SK-N-SH (cell line): ENCODE measurements at places on chromosomes 7 and 10.

DNA sequence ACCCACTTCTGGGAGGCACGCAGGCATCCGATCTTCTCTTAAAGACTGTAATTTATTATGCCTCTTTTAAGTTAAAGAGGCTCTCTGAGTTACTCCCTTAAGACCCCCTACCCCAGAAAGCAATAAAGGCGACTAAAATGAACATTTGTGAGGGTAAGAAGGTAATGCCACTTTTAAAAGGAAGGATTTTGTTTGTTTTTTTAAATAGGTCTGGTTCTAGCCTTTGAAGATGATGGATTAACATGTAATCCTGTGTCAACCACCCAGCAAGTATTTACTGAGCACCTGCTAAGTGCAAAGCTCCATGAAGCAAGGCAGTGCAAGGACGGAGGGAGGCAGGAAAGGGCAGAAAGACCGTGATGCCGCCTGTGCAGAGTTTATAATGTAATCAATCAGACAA, 26.1 kb downstream of the SH3PXD2A start:
- no peak for DNase-seq

GRCh38 chr7:152335900-152336571, 99.8 kb downstream of the KMT2C start:
- no peak for DNase-seq

DNA sequence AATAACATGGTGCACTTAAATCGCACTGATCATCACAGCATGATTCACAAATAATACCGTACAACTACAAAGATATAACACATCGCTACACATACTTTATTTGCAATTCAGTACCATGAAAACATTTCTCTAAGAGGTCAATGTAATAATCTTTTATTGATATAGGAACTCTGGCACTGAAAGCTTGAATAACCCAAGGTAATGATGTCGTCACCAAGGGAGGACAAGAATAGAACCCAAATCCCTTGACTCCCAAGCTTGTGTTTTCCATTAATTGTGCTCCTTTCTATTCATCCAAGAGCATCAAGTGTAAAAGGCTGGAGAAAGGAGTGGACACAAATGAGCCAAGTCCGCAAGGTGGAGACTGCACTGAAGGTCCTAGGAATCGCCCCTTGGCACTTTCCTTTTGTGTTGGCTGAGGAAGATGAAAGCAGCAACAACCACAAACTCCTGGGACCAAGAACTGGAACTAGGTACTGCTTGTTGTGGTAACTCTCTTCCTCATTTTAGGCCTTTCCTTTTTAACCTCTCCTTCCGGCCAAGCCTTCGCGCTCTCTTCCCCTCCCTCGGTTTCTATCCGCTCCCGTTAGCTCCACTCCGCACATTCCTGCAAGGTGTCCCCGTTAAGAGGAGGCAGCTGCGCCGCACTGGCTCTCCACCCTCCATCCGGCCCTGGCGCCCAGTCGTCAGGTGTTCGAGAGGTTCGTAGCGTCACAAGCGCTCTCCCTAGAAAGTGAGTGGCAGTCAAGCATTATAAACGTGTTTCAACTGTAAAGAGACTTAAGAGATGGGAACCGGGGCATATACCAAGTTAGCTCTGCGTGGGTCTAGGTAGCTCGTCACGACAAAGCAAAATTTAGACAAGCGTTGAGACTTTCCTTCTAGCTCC, 1.0 kb upstream of the CBLL1 start:
- DNase-seq: peak; percentile 60

- no peak for DNase-seq
Measured at GRCh38 chr7:17520941-17521340, 222.5 kb downstream of the AHR start.

- no peak for DNase-seq
Measured at GRCh38 chr7:118298771-118299170, 74.3 kb downstream of the ANKRD7 start.

DNA sequence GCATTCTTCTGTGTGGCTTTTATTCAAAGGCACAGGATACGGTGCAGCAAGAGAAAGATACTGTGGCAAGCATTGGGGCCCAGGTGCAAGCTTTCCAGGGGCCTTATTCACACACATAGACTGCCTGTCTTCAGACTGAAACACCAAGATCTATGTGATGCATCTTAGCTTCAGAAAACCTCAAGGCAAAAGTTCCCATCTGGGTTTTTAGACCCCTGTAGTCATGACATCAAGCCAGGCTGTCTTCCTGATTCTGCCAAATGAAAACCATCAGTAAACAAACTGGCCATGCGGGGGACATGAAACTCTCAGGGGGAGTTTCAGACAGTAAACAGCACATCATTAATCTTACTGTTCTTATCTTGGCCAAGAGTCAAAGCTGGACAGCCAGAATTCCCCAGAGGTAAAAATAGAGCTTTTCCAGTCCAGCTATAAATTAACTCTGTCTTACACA, 9.8 kb downstream of the AGBL3 start:
- peak; percentile 37 for DNase-seq

DNA sequence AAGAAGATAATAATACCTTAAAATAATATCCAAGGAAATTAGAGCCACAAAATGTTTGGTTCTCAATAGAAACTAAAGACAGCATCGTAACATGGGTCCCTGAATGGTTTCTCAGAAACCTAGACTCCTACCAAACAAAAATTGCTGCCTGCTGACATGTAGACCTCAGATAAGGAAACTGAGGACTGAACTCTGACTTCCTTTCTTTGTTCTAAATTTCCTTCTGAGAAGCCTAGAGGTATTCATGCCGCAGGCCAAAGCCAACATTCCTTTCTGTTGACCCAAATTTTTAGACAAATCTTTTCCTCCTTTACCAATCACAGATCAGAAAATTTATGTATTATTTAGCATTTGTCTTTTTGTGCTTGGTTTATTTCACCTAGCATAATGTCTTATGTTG, 816.7 kb upstream of the PHF14 start:
- no peak for DNase-seq

DNA sequence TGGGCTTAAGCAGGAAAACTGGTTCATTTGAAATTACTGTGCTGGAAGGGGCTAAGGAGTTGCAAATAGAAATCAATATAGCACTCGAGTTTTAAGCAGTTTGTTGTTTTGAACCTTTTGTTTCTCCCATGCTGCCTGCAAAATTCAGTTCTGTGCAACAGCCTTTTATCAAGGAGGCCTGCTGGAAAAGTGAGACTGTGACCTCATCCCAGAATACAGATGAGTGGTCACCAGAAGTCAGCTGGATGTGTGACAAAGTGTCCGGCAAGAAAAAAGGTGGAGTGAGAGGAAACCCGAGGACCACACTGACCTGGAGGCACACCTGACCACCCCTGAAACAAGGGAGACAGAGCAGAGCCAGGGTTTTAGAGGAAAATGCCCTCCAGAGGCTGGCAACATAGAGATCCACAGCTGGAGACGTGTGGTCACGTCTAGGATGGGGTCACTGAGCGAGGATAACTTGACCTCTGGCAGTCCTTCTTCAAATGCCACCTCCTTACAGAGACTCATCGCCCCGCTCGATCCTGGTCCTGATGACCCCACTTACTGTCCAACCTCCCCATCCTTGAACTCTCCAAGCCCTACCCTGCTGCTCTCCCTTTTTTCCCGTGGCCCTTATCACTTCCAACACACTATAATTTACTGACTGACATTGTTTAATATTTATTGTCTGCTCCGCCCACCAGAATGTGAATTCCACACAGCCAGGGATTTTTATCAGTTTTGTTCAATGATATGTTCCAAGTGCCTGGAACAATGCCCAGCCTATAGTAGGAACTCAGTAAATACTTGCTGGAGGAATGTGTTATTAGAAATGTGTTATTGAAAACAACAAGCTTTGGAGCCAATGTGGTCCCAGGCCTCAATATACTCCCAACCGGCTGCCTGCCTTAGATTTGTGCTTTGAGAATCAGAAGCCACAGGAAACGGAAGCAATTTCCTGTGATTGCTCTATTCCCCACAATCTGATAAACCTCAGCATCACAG, 243.8 kb downstream of the GLI3 start:
- no peak for DNase-seq

- DNase-seq: no peak
Measured at GRCh38 chr7:46630031-46630430, 709.0 kb upstream of the IGFBP3 start.

DNA sequence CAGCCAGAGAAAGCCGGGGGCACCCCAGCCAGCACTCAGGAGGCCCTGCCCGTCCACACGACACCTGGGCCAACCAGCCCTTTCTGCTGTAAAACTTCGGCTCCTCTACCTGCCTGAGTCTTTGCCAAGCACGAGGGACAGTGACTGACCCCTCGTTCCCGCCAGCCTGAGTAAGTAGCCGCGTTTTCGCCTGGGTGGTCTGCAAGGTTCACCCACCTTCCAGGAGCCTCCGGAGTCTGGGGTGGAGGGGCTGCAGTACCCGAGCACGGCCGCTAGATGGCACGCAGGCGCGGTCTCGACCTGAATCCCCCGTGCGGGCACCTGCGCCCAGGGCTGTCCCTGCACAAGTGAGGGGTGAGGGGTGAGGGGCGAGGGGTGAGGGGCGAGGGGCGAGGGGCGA, 192.7 kb downstream of the PTPRN2 start:
- DNase-seq: peak; percentile 97

DNA sequence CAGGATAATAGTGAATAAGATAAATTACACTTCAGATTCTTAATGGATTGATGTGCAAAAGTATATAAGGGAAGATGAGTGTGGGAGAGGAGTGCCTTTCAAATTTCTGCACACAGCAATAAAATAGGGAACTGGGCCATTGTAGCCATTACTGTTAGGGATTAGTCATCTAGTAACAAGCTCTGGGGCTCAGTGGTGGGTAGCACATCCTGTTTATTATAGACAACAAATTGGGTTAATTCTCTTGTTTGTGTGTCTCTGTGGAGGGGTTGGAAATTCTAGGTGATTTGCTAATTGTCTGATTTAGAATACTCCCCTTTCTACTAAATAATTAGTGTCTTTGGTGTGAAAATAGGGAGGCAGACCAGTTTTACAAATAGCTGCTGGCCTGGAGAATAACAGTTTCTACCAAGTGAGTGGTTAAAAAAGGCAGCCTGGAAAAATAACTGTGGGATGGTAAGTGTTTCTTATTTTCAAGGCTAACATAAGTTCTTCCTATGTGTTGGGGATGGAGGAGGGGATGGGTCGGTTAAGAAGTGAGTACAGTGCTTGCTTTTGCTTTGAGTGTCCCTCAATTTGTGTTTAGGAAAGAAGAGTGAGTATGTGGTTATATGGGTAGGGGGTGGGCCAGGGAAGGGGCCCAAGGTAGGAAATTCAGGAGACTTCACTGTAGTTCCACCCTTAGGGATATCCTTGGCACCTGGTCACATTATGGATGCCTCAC, 43.3 kb upstream of the TMEM248 start:
- no peak for DNase-seq

DNA sequence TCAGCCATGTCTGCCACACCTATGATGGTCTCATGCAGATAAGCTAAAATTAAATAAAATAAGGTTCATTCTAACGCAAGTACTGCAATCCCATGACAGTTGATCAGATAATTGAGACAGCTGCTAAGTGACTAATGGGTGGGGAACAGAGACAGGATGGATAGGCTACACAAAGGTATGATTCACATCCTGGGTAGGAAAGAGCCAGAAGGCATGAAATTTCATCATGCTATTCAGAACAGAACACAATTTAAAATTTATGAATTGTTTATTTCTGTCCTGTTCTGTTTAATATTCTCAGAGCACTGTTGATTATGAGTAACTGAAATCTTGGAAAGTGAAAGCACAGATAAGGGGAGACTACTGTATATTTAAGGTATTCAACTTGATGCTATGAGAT, 381.8 kb upstream of the SORCS1 start:
- DNase-seq: peak; percentile 56

DNA sequence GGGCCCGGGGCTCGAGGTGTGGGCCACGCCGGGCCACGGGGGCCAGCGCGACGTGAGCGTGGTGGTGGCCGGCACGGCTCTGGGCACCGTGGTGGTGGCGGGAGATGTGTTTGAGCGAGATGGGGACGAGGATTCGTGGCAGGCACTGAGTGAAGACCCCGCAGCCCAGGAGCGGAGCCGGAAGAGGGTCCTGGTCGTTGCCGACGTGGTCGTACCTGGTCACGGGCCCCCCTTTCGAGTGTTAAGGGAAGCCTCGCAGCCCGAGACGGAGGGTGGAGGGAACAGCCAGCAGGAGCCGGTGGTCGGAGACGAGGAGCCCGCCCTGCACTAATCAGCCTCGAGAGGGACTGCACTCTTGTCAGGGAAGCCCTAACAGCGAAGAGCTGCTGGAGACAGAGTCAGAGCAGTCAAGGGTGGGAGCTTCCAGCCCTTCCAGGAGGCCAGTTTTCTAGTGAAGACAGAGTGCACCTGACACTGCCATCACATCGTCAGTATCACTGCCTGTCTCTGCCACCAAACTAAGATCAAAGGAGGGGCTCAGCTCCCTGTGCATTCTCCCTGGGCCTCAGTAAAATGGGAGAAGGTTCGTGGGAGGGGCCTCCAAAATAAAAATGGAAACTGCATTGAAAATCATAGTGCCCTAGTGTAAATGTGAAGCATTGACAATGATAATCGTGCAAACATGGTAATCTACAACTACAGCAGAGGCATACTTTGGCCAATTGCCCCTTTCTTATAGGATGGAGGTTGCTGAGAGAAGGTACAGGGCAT, 1.3 kb downstream of the MBLAC1 start:
- peak; percentile 60 for DNase-seq

DNA sequence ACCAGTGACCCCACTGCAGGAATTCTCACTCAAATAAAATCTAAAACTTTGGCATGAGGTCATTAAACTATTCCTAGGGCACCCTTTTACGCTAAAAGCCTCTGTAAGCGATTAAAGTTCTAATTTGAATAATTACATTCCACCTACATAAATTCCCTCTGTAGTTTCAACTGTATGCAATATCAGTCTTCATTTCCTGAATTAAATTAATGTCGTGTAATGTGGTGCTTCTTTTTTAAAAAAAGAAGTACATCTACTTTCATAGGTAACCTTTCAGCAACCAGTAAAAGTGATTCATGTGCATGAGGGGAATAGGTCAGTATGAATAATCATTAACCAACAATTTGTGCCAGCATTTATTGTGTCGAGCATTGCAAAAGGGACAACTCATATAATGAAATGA, 44.7 kb downstream of the IMMP2L start:
- no peak for DNase-seq

- DNase-seq: no peak
Measured at GRCh38 chr10:80500572-80501380, 36.9 kb upstream of the SH2D4B start.

DNA sequence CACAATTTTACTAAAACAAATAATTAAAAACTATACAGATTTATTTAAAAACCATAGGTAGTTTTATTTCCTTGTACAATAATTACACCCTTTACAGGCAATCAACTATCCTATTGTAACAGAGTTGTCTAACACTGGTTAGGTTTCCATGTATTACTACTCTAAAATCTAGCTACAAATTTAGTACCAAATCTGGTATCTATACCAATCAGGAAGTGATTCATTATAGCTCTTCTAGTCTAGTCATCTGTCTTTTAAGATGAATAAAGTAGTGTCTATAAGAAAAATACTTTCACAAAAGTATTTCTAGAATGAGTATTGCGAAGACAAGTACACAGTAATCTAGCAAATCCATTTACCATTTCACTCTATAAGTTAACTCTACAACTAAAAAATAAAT, 16.9 kb downstream of the ZNF800 start:
- DNase-seq: no peak

DNA sequence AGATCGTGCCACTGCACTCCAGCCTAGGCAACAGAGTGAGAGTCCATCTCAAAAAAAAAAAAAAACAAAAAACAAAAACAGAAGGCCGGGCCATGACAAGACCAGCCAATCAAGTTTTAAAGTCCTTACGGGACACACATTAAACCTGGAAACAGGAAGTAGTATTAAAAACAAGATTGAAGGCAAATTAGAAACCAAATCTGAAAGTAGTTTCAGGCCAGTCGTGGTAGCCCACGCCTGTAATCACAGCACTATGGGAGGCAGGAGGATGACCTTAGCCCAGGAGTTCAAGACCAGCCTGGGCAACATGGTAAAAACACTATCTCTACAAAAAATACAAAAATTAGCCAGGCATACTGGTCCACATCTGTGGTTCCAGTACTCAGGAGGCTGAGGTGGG, 18.1 kb downstream of the PSAP start:
- DNase-seq: no peak
